ENCODE measurements at places on chromosomes 1 and 21.

- no peak for DNase-seq
These were observed 36.7 kb upstream of the HP1BP3 start for GRCh38 chr1:20823845-20824244.

GRCh38 chr1:183792300-183792699 lies 12.6 kb upstream of the RGL1 start:
- DNase-seq, result no peak

DNA sequence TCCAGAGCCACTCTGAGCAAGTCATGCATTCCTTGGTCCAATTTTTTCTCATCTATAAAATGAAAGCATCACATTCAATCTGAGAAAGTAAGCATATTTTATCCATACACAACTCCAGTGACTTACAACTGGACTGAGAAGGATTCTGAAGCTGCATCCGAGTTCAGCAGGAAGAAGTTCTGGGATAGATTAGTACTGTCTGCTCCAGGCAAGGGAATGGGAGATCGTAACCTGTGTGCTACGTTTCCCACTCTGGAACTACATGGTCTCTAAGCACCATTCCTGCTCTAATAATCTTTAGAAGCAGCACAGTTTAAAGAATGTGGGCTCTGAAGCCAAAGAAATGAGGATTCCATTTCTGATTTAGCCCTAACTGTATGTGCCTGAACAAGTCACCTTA lies 79.4 kb downstream of the LACTBL1 start:
- DNase-seq, result no peak

DNA sequence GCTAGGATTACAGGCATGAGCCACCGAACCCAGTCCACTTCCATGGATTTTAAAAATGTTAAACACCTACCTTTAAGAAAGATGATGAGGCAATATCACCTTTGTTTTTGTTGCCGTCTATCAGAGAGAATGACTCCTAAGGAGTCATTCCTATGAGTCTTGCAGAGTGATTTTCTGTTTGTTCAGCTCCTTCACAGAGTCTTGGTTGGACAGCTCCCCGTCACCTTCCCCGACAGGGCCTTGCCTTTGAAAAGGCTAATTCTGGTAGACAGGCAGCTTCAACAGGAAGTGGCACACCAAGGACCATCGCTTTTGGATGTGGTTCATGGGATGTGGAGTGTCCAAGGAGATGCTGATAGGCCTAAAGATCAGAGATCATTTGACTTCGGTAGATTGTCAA lies 17.5 kb downstream of the ZBTB18 start:
- no peak for DNase-seq

Data from fibroblast of skin of left biceps (primary cell).